Esophagus mucosa (tissue), 1 donor: ENCODE measurements at places on chromosomes 12 and 14. TPM values are rescaled to one million over a fixed set of nuclear protein-coding genes. Genes with fewer than 3 reads are reported as not detected.

DNA sequence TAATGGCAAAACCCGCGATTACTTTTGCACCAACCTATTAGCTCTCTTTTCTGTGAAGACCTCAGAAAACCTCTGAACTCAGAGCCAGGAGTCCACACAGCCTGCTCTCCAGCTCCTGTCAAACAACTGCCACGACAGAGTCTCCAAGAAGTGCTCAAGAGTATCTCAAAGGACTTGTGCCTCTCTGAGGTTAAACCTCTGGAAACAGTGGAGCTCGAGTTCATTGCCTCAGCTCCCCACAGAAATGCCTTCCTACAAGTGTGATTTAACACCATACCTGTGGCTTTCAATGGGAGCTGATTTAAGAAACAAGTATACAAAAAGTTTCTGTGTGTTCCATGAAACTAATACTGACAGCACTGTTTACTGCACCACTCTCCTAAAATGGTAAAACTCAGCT lies 20.1 kb downstream of the ACTN1 start:
- ATAC-seq, result no peak

DNA sequence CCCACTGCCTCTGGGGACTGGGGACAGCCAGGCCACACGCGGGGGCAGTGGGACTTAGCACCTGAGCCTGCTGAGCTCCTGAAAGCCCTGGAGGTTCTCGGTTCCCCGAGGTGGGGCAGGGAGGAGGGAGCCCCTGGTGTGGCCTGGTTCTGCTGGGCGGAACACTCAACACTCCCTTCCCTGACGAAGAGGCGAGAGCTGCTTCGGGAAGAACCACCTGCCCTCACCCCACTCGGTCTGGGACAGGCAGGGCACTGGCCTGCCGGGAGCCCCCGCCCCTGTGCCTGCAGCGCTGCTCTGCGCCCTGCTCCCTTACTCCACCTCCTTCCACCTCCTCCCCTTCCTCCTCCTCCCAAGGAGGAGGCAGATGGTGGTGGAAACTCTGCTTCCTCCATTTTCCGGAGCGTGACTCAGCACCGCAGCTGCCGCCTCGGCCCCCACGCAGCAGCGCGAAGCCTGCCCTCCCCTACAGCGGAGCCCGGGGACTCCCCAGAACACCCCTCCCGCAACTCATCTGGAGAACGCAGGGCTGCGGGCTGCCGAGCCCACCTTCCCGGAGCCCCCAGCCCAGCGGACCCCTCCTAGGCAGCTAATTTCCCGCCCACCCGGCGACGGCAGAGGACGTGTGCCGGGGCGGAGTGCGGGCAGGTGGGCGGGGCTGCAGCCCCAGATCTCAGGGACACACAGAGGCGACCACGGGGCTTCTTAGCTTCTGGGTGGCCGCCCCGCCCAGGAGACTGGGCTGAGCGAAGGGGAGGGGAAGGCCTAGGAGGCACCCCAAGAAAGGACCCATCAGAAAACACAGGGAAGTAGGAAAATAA lies 11.7 kb upstream of the INF2 start:
- peak; percentile 69 for ATAC-seq

Gene RCOR1
- 52.8 TPM for total RNA-seq

DNA sequence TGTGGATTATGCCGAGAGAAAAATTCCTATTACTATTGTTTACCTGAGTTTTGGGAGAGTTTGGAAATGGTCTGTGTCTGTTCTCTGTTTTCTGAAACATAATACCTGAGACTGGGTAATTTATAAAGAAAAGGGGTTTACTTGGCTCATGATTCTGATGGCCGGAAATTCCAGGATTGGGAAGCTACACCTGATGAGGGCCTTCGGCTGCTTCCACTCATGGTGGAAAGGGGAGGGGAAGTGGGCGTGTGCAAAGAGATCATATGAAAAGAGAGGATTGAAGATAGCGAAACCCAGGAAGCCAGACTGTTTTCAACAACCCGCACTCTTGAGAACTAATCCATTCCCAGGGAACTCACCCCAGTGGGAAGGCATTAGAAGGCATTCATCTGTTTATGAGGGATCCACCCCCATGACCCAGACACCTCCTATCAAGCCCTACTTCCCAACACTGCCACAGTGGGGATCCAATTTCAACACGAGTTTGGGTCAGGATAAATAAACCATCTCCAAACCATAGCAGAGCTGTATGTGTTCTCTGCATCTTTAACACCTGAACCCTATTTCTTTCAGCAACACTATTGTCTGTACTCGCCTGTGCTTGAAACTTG lies 51.1 kb downstream of the APAF1 start:
- ATAC-seq, result no peak

Gene WNT1
- not detected for total RNA-seq

DNA sequence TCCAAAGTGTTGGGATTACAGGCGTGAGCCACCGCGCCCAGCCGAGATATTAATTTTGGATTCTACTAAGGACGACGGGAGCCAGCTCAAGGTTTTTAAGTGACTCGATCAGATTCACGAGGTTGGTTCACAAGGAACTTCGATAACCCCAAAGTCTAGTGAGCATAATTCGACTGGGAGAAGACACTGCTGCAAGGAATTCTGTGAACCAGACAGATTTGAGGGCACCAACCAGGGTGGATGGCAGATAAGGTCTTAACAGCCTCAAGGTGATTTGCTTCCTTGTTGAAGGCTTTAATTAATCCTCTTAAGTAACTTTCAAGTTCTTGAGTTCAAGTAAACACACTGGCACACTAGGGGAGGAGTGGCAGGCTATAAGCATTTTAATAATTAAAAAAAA lies 1.1 kb upstream of the KLHDC2 start:
- ATAC-seq, result peak; percentile 8

- ATAC-seq, result no peak
Observed at GRCh38 chr12:108930155-108930554, 50.3 kb downstream of the DAO start.

Gene DHRS1
- 110 TPM for total RNA-seq

- ATAC-seq, result no peak
Observed at GRCh38 chr14:66140213-66140918, 345.8 kb upstream of the CCDC196 start.

Gene ESR2
- 0.48 TPM for total RNA-seq

DNA sequence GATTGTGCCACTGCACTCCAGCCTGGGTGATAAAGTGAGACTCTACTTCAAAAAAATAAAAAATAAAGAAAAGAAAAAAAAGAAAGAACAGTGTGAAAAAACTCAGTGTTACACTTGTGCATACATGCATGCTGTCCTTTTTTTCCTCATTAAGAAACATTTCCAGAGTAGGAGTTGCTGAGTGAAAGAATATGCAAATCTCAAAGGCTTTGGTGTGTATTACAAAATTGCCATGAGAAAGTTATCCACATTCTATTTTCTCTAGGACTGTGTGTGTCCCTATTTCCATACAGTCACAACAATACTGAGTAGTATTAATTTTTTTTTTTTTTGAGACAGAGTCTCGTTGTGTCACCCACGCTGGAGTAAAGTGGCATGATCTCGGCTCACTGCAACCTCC lies 830 bp upstream of the A2ML1 start:
- ATAC-seq, result peak; percentile 30

GRCh38 chr12:57248934-57249742 lies 1.8 kb downstream of the STAC3 start:
- ATAC-seq, result no peak

GRCh38 chr12:58413794-58414193 lies 472.4 kb downstream of the ATP23 start:
- peak; percentile 10 for ATAC-seq

DNA sequence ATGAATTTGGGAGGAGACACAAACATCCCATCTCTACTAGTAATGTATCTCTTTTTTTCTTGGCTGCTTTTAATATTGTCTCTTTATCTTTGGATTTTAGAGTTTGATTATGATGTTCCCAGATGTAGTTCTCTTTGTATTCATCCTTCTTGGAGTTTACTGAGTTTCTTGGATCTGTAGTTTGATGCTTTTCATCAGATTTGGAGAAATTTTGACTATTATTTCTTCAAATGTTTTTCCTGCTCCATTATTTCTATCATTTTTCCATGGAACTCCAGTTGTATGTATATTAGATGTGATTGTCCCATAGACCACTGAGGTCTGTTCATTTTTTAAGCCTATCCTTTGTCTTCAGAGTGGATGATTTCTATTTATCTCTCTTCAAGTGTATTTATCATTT lies 90.7 kb upstream of the ARHGAP5 start:
- ATAC-seq, result no peak

DNA sequence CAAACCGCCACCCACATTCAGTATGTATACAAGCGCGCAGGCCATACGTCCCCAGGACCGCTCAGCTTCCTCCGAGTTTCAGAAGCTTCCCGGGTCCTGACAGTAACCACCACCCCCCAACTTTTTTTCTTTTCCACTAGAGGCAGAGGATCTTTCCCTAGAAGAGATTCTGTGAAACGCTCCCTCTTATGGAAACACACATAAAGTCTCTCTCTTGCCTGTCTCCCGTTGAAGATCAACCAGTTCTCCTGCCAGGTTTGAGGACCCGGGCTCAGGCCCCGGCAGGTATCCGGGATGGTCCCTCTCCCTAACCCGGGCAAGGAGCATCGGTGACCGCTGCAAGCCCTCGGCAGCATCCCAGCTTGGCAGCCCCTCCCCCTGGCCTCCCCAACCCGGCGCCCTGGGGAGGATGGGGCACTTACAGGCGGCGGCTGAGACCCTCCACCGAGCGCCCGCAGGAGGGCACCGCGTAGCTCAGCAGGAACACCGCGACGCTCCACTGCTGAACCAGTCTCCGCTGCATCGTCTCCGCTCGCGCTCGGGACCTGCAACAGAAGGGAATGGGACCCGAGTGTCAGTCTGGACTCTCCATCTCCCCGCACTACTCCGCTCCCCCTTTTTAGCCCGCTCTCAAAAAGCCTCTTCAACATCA lies 3.4 kb downstream of the PTHLH start:
- ATAC-seq, result peak; percentile 10

Gene CLEC1B
- not detected for total RNA-seq

DNA sequence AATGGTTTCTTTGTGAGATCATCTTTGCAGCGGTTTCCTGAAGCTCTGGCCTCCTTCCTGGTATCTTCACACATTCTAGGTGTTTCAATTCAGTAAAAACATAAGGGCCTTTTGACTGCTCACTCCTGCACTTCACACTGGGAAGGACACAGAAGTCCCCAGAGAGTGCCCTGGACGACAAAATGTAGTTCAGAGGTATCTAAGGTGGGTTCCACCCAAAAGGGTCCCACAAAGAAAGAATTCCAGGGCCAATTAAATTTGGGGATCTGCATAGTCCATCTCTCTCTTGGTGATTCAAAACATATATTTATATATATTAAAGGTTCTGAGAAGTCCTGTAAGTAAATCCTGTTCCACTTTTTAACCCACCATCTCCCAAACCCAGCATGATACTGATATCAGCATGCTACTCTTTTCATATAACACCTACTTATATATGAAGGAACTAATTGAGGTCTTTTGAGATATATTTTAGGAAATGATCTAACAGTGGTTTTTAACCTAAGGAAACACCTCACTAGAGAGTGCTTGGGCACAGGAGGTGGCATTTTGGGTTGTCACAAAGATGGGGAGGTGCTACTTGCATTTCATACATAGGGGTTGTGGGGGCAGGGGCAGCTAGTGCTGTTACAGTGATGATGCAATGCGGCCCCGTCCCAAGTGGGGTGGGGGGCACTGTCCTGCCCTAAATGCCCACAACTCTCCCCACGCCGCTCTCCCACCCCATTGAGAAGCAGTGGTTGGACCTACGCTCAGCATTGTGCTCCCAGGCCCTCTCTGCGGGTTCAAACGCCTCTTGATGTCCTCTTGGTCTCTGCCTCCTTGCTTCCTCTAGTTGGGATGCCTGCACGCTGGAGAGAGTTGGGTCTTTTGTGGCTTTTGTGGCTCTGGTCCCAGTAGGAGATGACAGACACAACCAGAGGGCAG lies 109.4 kb downstream of the ARF6 start:
- ATAC-seq, result no peak

Gene OTOGL
- 0.04 TPM for total RNA-seq

- ATAC-seq, result peak; percentile 10
Observed at GRCh38 chr12:56013482-56013881, 7.4 kb upstream of the IKZF4 start.

DNA sequence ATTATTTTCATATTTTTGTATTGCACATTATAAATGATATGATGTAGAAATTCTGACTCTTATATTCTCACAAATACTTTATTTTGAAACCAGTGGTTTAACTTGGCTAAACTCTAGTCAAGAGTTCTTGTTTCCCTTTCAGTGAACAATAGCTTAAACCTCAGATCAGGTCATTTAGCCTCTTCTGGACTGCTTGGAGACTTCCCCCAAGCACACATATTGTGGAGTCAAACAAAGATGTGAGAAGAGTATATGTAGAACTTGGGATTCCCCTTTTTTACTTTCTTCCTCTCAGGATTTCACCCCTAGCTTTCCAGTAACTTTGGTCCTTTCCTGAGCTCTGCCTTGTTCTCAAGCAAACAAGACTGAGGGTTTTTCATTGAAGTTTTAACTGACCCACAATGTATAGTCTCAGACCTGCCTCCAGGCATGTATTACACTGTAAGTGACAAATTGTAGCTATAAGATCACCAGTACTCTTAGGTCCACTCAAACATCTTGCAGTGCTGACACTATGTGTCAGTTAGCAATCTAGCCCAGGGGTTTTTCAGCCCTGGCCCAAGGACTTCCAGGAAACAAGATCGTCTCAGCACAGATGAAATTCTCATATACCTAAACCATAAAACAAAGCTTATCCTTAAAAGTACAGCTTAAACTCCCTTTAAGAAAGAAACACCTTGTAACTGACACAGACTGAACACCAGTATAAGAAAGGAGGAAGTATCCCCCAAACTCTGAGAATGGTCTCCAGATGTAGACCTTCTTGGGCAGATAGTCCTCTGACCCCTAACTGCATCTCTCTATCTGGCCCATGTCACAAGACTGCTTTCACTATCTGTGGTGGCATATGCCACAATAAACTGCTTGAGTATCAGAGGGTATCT lies 98.6 kb downstream of the SLC6A15 start:
- ATAC-seq, result no peak

DNA sequence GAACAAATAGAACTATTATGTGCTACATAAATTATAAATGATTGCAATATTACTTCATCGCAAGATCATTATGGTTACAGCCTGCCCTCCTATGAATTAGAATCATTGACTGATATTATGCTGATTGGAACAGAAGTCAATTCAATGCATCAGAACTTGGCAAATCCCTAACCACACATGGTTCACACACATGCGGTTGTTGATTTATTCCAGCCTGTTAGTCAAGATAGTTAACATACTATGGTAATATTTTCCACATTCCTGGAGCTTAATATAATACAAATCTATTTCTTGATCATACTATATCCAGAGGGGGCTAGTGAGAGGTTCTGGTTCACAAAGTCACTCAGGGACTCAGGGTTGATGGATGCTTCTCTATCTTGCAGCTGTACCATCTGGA lies 9.7 kb upstream of the CACNA1C start:
- ATAC-seq, result no peak

Gene CACNA2D4
- 1.1 TPM for total RNA-seq

GRCh38 chr12:79326222-79326621 lies 364.5 kb downstream of the PAWR start:
- no peak for ATAC-seq

Gene MIP
- total RNA-seq, result not detected

DNA sequence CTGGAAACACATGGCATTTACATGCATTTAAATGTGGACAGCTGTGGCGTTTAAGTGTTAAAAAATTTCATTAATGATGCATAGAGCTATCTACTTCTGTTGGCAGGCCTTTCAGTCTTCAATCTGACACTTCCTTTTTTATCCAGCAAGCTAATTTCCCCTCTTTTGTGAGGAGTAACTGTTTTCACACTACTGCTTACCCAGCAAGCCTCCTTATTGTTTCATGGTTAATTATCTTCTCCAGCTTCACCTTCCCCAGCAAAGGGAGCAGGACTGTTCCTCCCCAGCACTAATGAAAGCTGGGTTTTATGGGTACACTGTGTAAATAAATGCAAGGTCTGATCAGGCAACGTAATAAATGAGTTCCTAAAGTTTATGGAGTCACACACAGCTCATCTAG lies 129.4 kb upstream of the NPAS3 start:
- ATAC-seq, result no peak
